ENCODE measurements at places on chromosomes 3 and 15.

DNA sequence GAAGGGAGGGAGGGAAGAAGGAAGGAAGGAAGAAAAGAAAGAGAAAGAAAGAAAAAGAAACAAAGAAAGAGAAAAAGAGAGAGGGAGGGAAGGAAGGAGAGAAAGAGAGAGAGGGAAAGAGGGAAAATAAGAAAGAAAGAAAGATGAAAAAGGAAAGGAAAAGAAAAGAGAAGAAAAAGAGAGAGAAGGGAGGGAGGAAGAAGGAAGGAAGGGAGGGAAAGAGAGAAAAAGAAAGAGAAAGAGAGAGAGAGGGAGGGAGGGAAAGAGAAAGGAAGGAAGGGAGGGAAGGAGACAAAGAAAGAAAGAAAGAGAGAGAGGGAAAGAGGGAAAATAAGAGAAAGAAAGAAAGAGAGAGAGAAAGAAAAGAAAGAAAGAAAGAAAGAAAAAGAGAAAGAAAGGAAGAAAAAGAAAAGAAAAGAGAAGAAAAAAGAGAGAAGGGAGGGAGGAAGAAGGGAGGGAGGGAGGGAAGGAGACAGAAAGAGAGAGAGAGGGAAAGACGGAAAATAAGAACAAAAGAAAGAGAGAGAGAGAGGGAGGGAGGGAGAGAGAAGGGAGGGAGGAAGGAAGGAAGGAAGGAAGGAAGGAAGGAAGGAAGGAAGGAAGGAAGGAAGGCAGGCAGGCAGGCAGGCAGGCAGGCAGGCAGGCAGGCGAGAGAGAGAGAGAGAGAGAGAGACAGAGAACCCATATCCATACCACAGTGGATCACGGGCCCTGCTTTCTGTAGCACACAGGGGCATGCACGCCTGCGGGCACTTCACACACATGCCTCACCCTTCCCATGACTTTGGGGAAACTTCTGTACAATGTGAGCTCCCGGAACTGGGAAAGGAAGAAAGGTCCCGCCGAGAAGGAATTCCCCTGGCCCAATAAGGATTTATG, 52.5 kb downstream of the ADCY5 start:
- no peak for DNase-seq

DNA sequence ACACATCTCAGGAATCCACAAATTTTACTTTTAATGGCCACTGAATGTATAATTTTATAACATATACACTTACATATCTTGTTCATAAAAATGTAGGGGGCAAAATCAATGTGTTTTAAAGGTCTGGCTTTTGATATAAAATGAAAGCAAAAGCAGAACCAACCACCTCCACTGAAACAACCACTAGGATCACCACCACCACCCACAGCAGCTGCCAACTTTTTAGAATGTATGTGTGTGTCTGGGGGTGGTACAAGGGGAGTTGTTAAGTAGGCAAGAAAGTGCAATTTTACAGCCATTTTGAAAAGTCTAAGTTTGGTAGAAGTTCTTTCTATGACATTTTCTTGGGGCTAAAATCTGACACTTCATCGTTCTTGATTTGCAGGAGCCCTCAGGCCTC, 44.0 kb downstream of the OTOL1 start:
- no peak for DNase-seq

DNA sequence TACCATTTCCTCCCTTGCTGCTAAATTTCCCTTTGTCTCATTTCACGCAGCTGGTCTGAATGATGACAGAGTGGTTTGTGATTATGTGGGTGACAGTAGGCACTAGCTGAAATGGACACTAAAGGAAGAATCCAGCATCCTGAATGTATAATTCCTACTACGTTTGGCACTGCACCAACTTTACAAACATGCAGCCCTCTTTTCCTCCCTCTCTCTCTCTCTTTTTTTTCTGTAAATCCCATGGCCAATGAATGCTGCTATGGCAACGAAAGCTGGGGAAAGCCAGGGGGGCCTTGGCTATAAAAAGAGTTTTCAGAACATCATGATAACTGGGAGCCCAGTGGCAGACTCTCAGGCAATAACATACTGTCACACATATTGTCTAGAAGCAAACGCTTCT, 367.2 kb upstream of the AGTR1 start:
- DNase-seq: no peak

DNA sequence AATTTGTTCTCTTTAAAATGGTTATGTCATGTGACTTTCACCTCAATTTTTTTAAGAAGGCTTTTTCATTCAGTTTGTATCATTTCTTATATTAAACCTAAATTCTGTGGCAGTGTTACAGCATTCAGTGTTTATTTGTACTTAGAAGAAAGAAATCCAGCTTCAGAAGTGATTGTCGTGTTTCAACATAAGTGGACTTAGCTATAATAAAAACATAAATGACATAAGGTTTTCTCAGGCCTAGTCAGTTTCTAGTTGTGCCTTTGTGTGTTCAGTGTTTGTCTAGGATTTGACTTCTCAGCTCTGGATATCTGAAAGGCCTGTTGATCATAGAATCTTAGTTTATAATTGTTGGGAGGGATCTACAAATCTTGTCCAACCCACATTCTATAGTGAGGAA, 80.5 kb downstream of the STT3B start:
- no peak for DNase-seq

- no peak for DNase-seq
Observed at GRCh38 chr15:61743345-61743909, 316.8 kb downstream of the VPS13C start.

DNA sequence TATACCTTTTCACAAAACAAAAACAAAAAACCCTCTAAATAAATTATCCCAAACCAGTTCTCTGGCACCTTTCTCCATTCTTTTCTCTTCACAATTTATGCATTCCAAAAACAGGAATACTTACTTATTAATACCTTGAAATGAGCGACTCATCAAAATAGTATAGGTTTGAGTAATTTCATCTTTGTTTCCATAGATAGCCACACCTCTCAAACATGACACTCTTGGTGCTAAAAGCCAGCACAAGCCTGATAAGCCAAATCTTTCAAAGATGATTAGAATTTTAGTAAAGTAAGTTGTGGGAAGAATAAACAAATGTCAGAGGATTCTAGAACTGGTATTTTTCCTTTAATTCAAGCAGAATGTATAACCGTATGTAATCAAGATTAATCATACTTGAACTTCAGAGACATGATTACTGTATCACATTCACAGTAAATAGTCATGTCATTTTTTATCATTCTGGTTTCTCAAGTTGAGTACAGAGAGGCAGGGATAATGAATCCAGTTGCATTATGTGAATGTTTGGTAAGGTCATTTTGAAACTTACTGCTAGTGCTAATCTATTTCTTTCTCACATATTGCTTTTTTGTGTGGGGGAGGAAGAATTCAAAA, 12.1 kb upstream of the WDR5B start:
- DNase-seq: no peak

DNA sequence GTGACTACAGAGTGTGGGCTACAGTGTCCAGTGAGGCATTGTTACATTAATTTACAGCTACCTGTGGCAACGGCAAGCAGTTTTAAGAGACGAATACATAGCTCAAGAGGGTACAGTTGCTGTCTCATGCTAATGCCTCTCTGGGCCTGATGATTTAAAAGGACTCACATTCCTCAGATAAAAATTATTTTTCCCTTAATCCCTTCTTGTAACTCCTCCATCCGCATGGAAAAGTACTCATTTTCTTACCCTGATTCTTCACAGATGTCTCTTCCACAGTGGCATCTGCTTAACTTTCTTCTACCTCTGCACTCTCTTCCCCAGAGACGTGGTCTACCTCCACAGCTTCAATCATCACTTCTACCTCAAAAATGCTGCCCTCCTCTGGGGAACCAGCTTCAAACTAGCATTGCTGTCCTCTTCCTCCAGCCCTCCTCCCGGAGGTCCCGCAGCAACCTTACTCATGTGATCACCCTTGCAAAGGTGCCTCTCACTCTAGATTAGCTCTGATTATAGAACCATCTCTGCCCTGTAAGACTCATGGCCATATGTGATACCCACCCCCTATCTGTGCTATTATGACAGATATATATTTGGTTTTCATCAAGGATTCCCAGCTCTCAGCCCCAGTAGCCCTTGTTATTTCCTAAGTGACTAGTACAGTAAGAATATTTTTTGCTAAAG, 21.4 kb upstream of the ABHD17C start:
- DNase-seq: no peak

DNA sequence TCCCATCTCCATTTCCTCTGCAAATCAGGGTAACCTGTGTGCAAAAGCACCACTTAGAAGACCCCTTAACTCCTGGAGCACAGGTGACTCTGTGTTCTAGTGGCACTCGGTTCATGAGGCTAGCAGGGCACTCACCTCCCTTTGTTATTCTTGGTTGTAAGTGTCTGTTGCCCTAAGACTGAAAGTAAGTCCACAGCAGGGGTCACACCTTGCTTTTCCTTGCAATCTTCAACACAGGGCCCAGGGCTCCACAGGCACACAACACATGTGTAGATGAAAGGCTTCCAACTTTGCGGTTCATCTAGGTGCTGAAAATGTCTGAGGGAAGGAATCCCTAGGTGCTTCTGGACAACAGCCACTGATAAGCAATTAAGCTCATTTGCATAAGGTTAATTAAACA, 2.9 kb downstream of the RNU6-1 start:
- DNase-seq: no peak

GRCh38 chr15:68633231-68634121, 54.7 kb downstream of the CORO2B start:
- DNase-seq: no peak

GRCh38 chr15:101464999-101465669, 24.4 kb downstream of the PCSK6 start:
- DNase-seq: no peak

DNA sequence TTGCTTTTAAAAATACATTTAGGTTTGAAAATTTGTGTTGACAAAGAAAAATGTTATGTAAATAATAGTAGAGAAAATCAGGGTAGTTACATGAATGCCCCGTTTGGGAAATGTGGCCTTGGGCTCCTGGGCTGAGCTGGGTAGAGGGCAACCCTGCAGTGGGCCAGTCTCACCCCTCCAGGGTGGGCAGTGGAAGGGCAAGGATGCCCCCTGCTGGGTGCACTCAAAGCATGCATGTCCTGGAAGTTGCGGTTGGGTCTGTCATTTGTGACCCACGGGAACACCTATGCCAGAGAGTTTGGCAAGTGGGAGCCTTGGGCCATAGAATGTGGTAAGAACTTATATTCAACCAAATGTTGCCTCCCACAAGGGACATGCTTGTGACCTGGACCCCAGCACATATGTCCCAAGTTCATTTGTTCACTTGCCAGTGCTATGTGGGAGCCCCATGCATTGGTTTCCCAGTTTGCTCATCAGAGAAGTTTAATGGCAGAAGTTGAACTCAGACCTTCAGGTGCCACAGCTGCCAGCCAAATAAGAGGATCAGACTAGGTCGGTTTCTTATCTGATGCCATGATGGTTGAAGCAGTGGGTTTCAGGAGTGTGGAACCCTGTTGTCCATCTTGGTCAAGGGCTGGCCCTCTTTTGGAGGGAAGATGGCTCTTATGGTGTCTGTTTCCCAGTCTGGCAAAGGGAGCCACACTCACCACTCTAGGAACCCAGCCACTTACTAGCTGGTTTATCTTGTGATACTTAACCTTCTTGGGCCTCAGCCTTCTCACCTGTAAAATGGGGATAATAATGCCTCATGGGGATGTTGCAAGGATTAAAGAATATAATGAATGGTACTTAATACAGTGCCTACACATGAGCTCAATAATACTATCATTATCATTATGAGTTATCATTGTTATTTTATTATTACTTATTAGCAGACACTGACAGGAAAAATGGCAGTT, 2.5 kb upstream of the PLCB2 start:
- DNase-seq: peak; percentile 75

DNA sequence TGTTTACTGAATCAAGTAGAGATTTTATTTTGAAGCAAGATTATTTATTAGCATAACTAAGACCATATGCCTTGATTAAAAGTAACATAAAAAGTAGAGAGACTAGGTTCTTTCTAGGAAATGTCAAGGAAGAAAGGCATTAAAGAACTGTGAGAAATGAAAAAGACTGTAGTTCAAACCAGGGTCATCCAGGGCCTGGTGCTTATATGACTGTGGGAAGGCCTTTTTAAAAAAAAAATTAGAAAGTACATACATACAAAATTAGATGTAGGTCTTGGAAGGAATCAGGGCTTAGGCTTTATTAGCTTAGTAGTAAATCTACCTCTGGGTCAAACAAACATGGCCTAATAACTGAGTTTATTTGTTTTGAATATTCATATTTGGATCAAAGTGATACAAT, 173.9 kb upstream of the TBL1XR1 start:
- DNase-seq: no peak

- no peak for DNase-seq
Observed at GRCh38 chr15:41832875-41833274, 5.0 kb downstream of the JMJD7 start.

DNA sequence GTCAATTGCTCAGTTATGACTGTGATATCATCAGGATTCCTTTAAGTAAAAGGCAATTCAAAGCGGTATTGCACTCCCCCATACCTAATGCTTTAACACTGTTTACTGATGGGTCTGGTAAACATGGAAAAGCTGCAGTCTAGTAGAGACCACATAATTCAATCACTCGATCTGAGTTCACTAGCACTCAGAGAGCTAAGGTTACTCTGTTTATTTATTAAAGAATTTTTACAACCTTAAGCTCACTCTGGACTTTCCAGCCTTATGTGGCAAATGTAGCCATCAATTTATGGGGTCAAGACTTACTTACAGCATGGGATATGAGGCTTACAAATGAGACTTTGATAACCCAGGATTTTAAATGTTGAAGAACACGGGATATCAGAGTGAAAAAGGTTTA, 18.4 kb upstream of the CCR2 start:
- no peak for DNase-seq

DNA sequence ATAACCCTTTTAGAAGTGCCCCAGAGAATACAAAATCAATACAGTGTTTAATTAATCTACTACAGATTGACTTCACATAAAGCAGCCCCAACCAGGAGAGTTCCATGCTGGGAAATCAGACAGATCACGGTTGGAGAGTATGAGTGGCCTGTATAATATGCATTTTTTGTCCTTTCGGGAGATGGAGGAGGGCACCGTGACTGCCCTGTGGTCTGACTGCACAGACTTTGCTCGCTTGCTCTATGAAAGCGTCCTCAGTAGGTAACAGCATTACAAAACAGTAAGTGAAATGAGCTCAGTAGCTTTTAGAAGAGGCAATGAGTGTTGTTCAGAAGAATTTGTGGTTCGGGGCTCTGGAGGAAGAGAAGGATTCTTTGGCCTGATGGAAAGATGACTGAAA, 34.2 kb upstream of the SKIL start:
- DNase-seq: no peak

DNA sequence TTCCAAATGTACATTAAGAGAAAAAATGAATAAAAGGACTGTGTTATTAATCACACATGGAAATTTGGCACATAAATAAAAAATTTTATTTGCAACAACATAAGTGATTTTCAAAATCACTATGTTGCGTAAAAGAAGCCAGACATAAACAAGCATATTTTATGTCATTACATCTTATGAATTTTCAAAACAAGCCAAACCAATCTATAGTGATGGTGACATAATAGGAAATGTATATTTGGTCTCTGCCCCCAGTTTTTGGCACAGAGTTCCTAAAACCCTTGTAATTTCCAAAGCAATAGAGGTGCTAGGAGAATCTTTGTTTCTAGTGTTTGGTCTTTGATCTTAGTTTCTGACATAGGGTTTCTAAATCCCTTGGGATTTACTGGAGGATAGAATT, 543.3 kb downstream of the ZBBX start:
- DNase-seq: no peak

GRCh38 chr15:73633111-73633990, at the start of gene NPTN:
NPTN (minus strand) TSS chr15:73633389; CDS start chr15:73633215, 174 bp downstream.
- peak; percentile 98 for DNase-seq
